ENCODE measurements at places on chromosomes 7 and 10.

DNA sequence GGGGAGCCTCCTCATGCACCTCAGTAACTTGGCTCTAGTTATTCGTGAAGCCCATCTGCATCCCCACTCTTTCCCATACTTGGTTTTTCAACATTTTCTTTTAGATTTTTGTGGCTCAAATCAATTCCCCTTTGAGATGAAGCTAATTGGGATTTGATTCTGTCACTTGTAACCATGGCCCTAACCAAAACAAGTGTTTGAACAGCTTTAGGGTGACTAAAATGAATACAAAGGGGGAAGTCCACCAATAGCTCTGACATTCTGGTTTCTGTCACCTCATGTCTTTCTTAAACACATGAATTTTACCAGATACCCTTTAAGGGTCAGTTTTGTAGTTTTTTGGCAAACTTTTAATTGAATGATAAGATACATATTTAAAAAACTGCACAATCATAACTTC, 87.0 kb downstream of the PCGF5 start:
- no peak for DNase-seq

DNA sequence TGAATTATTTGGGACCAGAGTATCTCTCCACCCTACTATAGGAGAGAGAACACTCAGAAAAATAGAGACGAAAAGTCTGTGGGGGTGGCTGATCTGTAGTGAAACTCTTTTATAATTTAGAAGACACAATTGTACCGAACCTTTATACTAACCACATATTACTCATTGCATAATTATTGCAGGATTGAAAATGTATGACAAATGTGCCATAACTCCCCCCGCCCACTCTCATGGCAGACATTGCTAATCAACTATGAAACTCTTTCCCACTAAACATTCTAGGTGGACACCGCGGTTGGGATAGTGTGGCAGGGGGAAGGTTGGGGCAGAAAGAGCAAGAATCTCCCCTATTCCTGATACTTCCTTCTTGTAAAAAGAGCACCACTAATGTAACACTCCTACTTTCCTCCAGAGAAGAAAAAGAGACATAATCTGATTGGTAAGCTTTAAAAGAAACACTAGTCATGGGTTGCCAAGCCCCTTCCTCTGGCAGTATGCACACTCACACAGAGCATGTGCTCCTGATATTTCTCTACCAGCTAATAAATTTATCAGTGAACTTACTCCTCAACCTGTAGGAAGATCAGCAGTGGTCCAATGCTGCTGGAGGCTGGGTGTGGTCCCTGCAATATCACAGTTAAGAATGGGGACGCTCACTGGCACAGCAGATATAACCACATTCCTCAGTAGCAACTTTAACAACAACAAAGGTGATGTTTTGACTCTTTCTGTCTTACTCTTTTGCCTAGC, 18.7 kb upstream of the ARID5B start:
- DNase-seq: no peak

DNA sequence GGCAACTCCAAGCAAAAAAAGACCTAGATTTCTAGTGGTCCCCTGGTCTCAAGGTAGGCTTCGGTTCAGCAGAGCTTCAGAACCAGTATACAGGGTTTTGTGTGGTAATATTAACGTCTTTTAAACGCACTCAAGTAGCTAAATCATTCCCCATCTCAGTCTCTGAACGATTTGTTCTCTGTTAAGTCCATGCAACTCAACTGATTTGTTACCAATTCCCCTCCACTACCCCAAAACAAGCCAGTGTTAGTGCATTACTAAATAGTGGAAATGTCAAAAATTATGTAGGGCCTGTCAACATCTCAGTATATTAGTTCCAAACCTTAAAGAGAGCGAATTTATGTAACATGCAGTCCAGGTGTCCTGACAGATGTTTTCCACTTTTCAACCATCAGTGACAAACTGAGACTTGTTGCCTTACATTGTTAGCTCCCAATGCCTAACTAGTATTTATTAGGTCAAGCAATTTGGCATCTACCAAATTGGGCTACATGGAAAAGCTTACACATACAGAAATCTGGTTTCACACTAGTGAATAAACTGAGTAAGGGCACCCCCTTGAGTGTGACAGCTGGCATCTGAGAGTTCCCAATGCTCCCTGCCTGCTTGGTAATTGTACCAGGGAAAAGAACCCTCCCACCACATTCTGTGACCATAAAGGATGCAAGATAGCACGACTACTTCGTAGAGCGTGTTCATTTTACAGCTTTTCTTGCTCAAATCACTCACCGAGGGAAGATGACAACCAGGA, 12.2 kb downstream of the HNRNPA2B1 start:
- no peak for DNase-seq

- no peak for DNase-seq
Observed at GRCh38 chr7:146090023-146090645, 26.5 kb upstream of the CNTNAP2 start.

DNA sequence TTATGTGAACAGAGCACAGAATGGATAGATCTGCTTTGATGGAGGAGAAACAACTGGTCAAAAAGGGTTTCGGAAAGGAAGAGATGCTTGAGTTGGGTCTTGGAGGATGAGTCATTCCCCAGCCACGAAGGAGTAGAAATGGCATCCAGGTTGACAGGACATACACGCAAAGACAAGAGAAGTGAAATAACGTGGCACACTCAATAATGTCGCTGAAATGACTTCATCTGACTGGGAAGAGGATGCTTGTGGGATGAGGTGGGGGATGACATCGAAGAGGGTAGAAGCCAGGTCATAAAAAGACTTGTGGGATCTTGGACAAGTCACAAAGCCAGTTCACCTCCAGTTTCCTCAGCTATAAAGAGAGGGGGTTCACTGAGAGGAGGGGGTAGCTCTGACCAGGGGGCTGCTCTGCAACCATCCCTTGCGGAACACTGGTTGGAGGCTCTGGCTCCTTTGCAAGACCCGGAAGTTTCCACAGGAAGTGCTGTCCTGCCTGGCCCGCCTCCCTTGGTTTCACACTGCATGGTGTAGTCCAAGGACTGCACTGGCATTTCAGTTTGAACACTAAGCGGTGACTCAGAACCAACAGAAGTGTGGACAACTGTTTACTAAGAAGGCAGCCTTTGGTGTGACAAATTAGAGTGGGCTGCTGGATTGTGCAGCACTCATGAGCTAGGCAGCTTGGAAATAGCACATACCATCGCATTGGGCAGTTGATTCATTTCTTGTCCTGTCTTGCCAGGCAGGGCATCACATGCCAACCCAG, 189.9 kb upstream of the ADO start:
- DNase-seq: no peak

DNA sequence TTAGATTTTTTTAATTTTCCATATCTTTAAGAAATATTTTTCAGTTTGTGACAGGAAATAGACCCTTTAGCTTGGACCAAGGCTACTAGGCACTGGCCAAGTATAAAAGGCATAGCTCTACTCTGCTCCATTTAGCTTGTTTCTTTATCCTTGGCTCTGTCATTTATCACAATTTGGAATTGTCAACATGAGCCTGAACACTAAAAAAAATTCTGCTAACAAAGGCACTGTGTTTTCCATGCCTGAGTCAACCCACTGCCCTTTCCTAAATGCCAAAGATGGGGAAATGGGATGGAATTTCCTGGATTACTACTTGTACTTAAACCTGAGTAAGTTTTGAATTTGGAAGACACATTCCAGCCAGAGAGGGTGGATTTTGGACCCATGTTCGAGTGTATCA, 128.4 kb downstream of the NSUN6 start:
- no peak for DNase-seq

DNA sequence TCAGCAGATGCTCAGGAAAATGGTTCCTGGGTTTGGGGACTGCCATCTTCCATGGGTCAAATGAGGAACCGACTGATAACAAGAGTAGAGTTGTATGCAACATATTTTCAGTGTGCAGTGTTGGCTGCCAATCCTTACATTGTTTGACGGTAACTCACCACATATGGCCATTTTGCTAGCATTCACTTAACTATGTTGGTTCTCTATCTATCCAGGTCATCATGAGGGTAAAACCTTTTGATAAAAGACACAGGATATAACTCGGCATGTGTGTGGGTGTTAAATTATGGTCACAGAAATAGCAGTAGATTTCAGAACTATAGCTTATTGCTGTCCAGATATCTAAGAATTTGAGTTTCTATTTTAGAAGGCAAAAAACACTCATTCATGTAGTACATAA, 140.7 kb upstream of the AOAH start:
- DNase-seq: no peak

- DNase-seq: no peak
Observed at GRCh38 chr7:111108000-111108399, 17.1 kb downstream of the LRRN3 start.

DNA sequence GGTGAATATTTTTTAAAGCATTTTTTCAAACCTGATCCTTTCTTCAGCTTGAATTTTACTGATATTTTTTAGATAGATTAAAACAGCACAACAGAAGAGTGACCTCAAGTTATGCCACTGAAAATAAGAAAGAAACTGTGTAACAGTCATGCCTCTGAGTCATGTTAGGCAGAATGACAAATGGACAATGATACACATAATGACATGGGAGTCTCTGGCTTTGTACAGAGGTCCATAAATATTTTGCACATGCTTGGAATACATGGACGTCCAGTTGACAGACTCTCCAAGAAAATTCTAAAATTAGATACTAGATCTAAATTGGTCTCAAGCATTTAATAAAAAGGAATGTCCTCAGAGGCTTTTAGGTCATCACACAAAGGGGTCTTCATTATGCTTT, 21.9 kb upstream of the SEMA3A start:
- DNase-seq: no peak
